ENCODE measurements at places on chromosomes 11 and 22.

DNA sequence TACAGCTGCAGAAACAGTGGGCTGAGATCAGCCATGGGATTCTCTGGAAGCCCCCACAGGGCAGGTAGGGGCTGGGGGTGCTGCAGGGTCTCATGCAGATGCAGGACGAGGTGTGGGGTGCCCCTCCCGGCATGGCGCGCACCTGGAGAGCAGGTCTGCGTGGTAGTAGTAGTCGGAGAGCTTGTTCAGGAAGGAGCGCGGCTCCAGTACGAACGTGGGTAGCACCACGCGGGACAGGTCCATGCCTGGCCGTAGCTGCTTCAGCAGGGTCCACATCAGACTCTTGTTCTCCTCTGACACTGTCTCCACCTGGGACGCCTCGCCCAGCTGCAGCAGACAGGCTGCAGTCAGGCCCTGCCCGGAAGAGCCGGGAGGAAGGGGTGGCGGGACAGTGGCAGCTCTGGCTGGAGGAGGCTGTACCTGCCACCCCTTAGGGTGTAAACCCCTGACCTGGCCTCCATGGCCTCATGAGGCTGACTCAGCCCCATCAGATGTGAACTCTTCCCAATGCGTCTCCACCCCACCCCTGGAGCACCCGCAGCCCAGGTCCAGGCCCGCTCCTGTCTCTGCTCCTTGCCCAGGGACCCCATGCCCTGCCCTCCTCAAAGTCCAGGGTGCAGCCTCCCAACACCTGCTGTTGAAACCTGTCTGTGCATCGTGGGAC lies 47.0 kb upstream of the CARS1 start:
- DNase-seq, result no peak

DNA sequence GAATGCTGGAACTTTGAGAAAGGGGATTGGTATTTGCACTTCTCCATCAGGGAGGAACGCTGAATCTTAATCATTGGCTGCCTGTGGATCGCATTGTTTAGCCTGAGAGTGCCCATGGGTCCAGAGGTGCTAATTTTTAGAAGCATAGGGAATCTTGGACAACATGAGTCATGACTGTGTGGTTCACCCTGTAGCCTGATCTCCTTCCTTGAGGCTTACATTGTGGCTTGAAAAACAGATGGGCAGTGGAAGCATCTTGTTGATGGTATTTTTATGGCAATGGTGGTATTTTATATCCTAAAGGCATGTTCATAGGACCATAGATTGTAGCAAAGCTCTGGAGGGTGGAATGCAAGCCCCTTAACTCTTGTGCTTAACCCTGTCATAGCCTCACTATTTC lies 99.2 kb upstream of the DBX1 start:
- DNase-seq, result no peak

- DNase-seq, result no peak
Observed at GRCh38 chr11:1570896-1571759, 943 bp downstream of the DUSP8 start.

GRCh38 chr11:114738954-114739353 lies 60.6 kb downstream of the NXPE2 start:
- DNase-seq, result no peak

DNA sequence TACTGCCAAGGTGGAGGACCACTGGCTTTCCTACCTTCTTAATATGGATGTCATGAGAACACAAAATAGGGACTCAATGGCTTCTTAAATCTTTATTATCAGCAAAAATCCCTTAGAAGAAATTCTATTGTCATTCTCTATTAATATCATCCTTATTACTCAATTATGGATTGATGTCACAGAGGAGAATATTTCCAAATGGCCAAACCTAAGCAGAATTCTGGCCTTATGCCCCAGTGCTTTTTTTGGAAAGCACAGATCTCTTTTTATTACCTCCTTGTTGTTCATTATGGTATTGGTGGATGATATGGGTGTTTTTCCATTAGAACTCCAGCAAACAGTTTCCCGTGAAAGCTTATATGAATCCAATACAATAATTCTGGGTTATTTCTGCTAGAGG lies 9.9 kb downstream of the CRTAM start:
- no peak for DNase-seq

- no peak for DNase-seq
Observed at GRCh38 chr11:15910761-15911160, 445.6 kb downstream of the SOX6 start.

DNA sequence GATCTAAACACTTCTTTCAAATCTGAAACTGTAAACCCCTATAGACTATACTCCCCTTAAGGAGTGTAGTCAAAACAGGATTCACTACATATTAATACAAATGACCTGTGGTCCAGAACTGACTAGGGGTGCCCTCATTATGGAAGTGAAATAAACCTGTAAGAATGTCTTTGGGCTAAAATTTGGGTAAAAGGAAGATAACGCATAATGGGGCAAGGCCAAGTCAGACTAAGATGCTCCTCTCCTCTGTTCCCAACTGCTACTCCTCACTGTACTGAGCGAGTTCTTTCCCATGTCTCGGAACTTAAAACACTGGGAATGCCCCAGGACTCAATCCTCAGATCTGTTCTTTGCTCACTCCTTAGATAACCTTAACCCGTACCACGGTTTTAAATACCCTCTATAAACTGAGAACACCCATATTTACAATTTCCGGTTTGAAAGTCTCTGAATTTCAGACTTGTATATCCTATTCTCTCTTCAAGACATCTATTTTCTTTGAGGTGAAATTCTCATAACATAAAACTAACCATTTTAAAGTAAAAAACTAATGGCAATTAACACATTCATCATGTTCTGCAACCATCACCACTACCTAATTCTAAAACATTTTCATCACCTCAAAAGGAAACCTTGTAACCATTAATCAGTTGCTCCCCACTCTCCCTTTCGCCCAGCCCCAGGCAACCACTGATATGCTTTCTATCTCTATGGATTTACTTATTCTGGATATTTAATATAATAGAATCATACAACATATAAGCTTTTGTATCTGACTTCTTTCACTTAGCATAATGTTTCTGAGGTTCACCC lies 4.0 kb downstream of the THAP12 start:
- DNase-seq, result no peak

DNA sequence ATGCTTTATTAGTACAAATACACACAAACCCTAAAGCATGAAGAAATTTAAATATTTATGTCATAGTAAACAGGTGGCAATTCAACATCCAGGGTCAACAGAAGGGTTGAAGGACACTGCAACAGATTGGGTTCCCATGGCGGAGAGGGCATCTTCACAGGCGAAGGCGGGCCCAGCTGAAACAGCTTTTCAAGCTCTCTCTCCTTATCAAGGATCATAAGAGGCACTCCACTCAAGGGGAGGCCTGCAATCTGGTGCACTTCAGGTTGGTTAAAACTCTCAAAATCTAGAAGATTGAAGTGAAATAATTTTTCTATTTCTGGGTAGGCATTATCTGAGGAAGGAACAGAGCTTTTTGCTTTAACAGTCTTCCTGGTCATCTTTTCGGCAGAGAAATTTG lies 16.8 kb upstream of the SLC22A8 start:
- no peak for DNase-seq

DNA sequence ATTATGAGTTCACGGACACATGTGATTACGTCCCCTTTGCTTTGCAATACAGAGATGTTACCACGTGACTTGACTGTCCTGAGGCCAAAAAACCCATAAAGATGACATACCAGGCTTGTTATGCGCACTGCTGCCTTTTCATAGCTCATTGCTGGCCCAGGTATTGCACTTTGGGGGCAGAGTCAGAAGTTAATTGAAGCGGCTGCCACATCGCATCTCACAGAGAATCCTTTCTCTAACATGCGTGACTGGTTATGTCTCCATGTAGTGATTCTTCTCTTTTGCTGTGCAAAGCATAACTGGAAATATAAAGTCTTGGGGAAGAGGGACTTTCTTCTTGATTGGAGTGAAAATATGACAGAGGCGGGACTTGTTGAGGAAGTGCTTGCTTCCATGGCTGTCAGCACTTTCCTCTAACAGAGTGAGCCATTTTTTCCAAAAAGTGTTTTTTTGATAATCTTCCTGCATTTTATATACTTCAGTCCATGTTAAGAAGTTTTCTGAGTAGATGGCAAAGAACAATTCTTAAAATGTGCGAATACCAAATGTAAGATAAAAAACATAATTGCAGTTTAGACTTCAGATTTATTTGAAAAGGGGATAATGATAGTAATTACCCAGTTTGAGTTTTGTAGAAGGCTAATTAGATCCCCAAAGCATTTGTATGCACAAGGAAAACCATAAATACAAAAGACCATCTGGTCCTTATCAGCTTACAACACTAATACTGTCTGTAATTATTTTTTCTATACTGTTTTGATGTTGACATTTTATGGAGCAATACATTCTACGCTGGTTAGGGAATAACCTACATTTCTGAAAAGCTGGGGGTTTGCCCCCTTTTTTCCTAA lies 324.6 kb upstream of the MTNR1B start:
- DNase-seq, result no peak

- DNase-seq, result no peak
Observed at GRCh38 chr11:114774599-114775361, 96.5 kb downstream of the NXPE2 start.

DNA sequence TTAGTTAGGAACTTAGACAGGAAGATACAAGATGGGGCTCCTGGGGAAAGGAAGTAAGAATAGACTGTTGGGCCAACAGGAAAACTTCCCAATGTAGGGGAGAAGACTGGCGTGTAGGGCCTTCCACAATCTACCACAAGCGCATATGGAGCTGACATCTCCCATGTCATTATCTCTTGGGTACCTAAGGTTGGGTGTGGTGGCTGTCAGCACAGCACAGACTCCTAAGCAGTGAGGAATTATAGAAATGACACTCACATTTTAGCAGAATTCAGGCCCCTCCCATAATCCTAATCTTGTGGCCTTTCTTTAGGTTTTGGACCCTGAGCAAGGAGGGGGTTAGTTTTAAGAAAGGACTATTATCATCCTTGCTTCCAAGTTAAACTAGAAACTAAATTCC lies 11.6 kb downstream of the TRIM21 start:
- no peak for DNase-seq

All from effector CD4-positive, alpha-beta T cell (primary cell).